NT2/D1 (cell line): ENCODE measurements at places on chromosomes 4 and X.

DNA sequence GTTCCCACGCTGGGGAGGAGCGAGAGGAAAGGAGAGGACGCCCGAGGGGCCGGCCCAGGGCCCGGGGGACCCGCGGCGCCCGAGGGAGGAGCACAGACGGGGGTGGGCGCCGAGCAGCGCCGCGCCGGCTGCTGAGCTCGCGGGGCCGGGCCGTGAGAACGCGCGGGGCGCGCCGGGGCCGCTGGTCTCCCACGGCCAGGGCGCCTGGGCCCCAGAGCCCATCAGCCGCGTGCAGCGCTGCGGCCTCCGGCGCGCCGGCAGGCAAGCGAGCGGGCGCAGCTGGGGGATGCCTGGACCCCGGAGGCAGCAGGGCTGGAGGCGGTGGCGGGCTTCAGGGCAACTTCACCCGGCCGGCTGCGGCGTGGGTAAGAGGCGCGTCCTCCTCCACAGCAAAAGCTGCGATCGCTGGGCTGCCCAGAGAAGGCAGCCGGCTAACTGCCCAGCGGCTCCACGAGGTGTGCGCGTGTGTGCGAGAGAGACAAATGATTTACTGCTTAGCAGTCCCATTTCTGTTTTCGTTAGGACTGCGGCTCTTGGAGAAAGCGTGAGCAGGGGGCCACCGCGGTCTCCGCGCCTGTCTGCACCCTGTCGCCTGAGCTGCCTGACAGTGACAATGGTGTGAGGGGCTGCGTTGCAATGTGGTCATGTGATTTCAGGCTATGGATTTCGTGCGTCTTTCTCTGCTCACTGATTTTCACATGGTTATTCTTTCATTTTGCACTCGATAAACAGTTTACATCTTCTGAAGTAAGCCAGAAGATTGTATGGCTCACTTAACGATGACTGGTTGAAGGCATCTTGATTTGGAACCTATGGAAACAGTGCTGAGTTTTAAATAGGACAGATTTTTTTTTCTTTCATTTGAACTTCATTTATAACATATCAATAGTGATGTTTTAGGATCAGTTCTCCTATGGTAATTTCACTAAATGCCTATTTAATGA, 1.2 kb downstream of the GUCY1A1 start:
- no peak for DNase-seq

GRCh38 chr4:16544251-16544721, 318.0 kb upstream of the TAPT1 start:
- no peak for DNase-seq

DNA sequence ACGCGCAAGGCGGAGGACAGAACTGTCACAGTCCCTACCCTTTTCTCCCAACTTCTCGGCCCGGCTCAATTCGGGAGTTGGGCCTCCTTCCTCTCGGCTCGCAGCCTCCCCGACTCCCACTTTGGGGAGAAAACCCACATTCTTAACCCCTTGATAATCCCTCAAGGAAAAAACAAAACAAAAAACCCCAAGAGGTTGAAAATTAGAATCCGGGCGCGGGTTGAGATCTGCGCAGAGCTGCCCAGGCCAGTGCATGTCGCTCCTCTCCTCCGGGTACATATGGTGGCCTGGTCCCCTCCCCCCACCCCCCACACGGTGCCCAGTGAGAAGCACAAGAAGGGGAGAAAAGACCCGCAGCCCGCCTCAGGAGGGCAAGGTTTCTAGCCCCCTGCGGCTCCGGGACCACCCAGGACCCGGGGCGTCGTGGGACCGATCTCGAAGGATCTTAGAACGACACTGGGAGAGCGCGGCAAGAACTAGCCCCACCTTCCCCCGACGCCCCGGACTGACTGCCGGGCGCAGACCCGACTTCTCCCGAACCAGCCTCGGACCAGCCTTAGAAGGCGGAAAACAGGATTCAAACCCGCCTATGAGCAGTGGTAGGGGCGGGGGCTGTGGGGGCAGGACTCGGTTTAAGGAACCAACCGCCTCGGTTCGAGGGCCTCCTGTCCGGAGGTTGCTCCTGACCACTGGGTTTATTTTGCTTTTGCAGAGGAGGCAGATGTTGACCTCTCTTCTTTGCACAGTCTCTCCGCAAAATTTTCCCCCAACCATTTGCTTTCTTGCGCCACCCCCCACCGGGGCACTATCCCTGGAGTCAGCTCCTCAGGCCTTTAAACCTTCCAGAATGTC, 2.5 kb upstream of the PDGFRA start:
- DNase-seq = no peak

DNA sequence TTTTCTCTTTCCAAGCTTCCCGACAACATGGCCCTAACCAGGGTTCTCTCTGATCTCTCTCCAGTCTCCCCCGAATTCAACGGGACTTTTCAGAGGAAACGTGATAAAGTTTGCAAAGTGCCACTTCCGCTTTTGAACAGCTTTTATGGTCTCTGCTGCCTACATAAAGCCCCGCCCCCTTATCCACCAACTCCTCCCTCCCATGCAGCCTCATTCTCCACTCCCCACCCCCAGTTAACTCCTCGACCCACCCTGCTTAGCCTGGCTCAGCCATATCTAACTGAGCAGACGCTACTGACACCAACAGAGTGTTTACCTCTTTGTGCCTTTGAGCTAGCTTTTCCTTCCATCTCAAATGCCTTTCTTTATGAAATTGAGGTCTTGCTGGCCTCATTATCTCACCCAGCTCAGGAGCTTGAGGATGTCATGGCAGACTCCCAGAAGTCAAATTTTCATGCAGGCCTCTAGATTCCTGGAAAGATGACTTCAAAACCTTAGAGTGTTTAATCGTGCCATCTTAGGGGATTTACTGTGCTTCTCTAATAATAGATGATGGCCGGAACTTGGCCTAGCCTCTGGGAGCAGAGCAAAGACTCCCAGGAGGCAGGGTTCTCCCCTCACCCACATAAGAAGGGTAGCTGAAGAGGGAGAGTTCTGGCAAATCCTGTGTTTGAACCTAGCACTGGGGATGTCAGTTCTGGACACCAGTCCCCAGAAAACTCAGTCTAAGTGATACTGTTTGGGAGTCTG, 606.0 kb downstream of the BCOR start:
- no peak for DNase-seq

- DNase-seq = peak; percentile 77
Observed at GRCh38 chrX:46791927-46792809, 33.2 kb upstream of the SLC9A7 start.
